ENCODE measurements at places on chromosomes 2 and 18. TPM values are rescaled to one million over a fixed set of nuclear protein-coding genes. Genes with fewer than 3 reads are reported as not detected.

The ODC1 gene
- 51.7 TPM for total RNA-seq

DNA sequence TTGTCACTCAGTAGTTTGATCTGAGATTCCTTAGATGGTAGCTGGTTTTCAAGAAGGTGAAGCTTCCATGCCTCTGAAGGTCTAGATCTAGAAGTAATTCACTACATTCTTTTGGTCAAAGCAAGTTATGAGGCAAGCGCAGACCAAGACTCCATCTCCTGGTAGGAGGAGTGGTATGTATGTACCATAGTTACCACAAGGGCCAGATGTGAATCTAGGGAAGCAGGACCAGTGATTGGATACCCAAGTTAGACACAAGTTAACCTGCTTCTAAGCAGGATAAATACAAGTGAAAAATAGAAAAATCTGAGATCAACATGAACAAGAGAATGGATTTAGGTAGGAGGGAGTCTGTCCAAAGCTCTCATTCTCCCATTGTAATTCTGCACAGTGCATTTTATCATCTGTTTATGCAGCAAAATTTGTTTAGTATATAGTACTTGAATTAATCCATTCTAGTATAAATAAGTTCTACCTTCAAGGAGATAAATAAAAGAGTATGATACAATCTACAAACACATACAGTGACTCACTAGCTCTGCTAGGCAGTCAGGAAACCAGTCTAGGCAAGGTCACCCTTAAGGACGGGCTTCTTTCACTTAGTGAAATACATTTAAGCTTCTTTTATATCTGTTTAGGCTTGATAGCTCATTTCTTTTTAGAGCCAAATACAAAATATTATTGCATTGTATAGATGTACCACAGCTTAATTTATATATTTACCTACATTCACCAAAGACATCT is 14.2 kb upstream of the DOCK10 start:
- DNase-seq: no peak

DNA sequence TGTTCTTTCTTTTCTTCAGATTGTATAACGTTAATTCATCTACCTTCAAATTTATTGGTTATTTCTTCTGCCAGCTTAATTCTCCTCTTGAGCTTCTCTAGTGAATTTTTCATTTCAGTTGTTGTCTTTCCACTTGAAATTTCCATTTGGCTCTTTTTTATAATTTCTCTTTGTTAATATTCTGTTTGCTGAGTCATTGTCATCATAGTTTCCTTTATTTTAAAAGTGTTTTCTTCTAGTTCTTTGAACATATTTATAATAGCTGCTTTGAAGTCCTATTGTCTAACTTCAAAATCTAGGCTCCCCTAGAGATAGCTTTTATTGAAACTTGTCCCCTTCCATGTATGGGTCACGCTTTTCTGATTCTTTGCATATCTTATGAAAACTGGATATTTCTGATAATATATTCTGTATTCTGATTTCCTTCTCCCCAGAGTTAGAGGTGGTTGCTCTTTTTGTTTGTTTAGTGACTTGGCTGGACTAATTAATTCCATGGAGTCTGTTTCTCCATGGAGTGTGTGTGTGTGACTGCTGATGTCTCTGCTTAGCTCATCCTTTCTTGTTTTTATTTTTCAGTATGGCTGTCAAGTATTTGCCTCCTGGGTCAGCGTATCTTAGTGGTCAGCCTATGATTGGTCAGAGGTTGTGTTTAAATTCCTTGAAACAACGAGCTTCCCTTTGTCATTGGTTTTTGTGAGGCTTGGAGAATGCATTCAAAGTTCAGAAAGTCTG is 47.6 kb downstream of the DIS3L2 start:
- DNase-seq: no peak

DNA sequence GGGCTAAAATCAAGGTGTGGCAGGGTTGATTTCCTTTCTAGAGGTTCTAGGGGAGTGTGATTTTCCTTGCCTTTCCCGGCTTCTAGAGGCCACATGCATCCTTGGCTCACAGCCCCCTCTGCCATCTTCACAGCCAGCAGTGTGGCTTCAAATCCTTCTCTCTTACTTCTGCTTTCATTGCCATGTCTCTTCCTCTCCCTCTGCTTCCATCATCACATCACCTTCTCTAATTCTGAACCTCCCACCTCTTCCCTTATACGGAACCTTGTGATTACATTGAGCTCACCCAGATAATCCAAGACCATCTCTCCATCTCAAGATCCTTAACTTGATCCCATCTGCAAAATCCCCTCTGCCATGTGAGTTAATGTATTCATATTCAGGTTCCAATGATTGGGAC is 56.2 kb upstream of the RMDN2 start:
- no peak for DNase-seq

DNA sequence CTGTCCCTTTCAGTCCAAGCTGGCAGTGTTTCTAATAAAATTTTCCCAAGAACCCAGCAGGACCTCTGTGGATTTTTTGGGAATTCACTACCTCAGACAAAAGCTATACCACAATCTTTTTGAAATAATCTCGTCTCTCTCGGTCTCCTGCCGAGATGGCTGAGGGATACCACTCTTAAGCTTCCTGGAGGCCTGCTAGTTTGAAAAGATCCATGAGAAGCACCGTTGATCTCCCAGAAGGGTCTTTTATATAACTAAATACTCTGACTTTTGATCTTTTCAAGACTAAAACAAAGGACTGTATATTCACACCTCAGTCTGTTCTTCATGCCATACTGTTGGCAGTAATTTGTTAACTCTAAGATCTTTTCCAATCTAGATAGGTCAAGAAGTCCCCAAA is 141.7 kb downstream of the UPP2 start:
- DNase-seq: no peak

The STPG4 gene
- 0.52 TPM for total RNA-seq

- no peak for DNase-seq
Measured at GRCh38 chr2:21928292-21928691, 804.5 kb downstream of the TDRD15 start.

- no peak for DNase-seq
Measured at GRCh38 chr18:1062588-1062987, 157.9 kb downstream of the ADCYAP1 start.

The HOXD8 gene
- total RNA-seq: 31.3 TPM

The SERPINB3 gene
- not detected for total RNA-seq

DNA sequence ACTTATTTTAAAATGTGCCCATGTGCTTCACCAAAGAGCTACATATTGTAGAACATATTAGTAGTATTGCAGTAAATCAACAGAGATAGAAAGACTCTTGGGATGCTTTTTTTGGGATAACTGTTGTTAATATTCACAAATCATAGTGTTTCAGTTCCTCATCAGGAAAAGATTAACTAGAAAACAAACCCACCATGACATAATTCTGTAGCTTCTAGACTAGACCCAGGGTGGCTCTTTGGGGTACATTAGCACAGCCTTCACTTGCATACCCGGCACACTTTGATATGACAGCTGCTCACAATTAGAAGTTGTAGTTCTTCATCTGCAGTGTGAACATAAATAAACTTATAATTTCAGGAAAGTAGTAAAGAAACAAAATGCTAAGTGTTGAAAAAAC is 154.2 kb downstream of the ATP9B start:
- no peak for DNase-seq

- DNase-seq: no peak
Measured at GRCh38 chr2:33835911-33836310, 236.8 kb upstream of the FAM98A start.

The ABI2 gene
- 51.4 TPM for total RNA-seq

DNA sequence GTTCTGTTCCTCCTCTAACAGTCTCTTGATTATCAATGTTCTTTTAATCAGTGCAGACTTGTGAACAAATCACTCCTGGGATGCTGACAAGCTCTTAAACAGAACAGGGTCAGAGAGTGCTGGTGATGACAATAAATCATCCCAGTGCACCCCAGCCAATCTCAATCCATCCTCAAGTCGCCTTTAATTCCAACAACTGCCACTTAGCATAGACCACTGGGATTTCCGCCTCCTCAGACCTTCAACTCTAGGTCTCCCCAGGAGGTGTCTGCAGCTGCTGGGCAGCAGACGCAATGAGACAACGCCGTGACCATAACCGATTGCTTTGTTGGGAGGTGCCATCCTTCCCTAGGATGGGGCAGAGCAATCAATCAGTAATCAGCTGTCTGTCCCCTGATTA is 184.2 kb upstream of the ACAA2 start:
- DNase-seq: no peak

The CCDC85A gene
- 3.1 TPM for total RNA-seq

GRCh38 chr18:11674119-11674518 is 14.9 kb upstream of the GNAL start:
- DNase-seq: no peak

DNA sequence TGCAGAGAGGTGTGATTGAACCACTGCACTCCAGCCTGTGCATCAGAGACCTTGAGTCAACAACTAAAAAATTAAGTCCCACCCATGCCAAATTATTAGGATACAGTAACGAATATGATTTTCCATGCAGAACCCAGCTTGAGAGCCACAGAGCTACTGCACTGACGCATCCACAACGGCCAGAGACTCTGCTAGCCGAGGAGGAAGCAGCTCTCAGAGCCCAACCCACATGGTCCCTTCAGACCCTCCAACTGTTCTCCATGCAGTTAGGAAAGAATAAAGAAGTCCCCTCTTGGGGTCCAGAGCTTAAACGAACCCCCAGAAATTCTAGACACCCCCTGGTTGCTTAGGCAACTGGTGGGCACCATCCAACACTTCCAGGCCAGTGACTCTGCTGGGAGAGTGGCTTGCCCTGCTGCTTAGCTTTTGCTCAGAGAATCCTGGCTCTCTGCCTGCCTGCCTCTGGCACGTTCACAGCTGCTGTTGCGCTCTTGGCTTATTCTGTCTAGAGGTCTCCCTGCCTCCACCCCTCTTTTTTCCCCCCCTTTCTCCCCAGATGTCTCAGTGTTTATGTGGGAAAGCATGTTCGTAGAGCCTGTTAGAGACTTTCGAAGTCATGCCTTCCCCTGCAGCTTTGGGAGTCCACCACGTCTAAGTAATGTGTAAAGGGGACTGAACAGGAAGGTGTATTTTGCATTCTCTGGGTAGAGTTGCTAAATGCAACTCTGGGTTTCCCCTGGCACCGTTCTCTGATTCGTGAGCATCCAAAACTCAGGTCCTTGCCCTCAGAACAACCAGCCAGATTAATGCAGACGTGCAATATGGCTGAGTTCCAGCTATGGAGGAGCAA is 26.0 kb upstream of the SP3 start:
- DNase-seq: peak; percentile 94

- no peak for DNase-seq
Measured at GRCh38 chr2:72781480-72781879, 44.4 kb downstream of the EXOC6B start.

The CLEC4F gene
- total RNA-seq: 0.32 TPM

- no peak for DNase-seq
Measured at GRCh38 chr2:215530191-215530968, 94.5 kb upstream of the FN1 start.

The SKA1 gene
- total RNA-seq: 0.51 TPM

- no peak for DNase-seq
Measured at GRCh38 chr2:207951734-207952470, 73.4 kb downstream of the PLEKHM3 start.

- DNase-seq: no peak
Measured at GRCh38 chr2:90207454-90208058, 1516.1 kb downstream of the RPIA start.

DNA sequence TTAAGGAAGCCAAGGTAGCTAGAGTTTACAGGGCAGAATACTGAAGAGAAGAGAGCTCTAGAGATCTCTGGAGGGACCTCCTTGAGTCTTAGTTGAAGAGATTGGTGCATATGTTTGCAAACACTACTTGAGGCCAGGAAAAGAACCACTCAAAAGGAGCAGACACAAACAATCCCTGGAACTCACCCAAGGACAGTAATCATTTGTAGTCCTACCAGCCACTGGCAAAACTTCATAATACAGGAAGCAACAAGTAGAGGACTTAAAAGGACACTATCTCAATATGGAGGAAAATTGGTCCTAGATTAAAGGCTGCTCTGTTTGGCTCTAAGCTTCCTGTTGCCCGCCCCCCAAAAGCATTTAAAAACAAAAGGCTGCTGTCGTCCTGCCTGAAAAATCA is 46.9 kb upstream of the UBXN4 start:
- no peak for DNase-seq

- peak; percentile 79 for DNase-seq
Measured at GRCh38 chr2:208406474-208407451, at the start of gene PTH2R. TSS of gene PTH2R (plus strand) at chr2:208406792. CDS start at chr2:208407044, 252 bp downstream.

The SLC38A11 gene
- total RNA-seq: 1.3 TPM

DNA sequence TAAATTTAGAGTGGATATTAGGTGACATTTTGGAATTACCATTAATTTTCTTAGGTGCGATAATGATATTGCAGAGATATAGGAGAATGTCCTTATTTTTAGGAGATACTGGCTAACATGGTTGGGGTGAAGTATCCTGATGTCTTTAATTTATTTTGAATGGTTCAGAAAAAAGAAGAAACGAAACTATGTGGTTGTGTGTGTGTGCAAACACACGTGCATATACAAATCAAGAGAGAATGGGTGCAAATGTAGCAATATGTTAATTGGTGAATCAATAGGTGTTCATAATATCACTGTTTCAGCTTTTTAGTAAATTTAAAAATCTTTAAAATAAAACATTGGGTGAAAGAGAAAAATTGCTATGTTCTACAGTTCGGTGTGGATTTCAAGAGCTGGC is 140.9 kb downstream of the DIS3L2 start:
- no peak for DNase-seq

DNA sequence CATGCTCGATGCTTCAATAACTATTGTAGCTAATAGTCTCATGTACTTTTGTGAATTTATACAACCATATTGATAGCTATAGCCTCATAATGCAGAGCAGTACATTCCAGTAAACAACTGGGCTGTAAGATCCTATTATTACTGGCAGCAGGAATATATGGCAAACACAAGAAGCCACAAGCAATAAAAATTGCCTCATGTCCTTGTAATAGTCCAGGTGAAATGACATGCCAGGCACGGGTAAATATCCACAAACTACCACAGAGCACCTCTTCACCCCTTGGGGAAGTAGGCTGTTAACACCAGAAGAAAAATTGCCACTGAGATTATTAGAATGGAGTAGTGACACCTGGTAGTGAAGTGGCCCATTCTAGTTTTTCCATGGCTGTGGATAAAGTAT is 158.3 kb downstream of the MTX2 start:
- DNase-seq: no peak

- DNase-seq: no peak
Measured at GRCh38 chr2:86185517-86186212, 9.6 kb downstream of the IMMT start.

GRCh38 chr2:161982548-161983330 is 91.3 kb downstream of the DPP4 start:
- DNase-seq: no peak

DNA sequence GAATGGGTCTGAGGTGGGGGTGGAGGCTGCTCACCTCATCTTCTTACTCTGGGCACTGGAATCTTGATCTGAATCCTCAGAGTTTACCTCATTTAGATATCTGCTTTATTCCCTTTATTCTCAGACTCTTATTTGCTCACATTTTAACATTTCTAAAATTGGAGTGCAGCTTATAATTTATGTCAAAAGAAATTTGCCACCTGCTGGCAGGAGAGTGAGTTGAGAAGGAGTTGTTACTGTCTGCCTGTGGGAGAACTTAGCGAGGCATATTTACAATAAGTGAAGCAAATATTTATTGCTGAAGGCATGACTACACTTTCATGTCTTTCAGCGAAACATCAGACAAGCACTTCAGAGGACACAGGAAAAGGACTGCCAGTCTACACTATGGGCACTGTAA is 16.4 kb upstream of the KIAA2012 start:
- no peak for DNase-seq

- DNase-seq: no peak
Measured at GRCh38 chr18:61394983-61395382, 61.8 kb downstream of the CDH20 start.

The SRD5A2 gene
- total RNA-seq: not detected

The DAW1 gene
- total RNA-seq: 0.37 TPM

- DNase-seq: no peak
Measured at GRCh38 chr2:54083445-54083844, 32.0 kb upstream of the ACYP2 start.
